ENCODE measurements at places on chromosomes 16 and 17. TPM values are rescaled to one million over a fixed set of nuclear protein-coding genes. Genes with fewer than 3 reads are reported as not detected.

The JMJD8 gene
- total RNA-seq: 36.1 TPM

DNA sequence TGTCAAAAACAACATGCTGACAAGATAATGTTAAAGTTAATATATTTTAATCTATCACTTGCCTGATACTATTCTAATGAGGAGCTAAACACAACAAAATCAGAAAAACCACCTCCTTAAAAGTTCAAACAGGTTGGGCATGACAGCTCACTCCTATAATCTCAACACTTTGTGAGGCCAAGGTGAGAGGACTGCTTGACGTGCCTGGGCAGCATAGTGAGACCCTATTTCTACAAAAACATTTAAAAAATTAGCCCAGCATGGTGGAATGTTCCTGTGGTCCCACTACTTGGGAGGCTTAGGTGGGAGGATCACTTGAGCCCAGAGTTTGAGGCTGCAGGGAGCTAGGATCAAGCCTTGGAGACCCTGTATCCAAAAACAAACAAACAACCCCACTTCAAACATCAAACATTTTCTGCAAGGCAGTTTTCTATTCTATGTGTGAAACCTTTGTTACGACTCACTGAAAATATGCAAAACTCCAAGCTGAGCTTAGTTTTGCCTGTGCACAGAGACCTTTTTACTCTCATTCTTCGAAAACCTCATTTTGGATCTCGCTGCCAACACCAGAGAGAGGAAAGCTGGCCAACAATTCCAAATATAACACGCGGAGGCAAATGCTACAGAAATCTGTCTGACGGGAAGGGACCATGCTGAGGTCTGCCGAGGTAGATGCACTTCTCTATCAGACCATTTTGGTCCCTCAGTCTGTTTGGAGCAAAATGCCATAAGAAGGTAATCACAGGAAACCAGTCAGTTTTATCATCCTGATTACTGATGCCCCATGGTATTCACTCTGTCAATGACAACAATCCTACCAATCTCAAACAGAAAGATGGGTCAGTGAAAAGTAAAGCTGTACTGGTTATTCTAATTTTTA, 6.2 kb downstream of the PHF12 start:
- no peak for DNase-seq

- no peak for DNase-seq
These were observed 4.7 kb upstream of the P2RX1 start for GRCh38 chr17:3921006-3921405.

GRCh38 chr16:11291091-11291703, 10.1 kb upstream of the PRM1 start:
- DNase-seq: no peak

DNA sequence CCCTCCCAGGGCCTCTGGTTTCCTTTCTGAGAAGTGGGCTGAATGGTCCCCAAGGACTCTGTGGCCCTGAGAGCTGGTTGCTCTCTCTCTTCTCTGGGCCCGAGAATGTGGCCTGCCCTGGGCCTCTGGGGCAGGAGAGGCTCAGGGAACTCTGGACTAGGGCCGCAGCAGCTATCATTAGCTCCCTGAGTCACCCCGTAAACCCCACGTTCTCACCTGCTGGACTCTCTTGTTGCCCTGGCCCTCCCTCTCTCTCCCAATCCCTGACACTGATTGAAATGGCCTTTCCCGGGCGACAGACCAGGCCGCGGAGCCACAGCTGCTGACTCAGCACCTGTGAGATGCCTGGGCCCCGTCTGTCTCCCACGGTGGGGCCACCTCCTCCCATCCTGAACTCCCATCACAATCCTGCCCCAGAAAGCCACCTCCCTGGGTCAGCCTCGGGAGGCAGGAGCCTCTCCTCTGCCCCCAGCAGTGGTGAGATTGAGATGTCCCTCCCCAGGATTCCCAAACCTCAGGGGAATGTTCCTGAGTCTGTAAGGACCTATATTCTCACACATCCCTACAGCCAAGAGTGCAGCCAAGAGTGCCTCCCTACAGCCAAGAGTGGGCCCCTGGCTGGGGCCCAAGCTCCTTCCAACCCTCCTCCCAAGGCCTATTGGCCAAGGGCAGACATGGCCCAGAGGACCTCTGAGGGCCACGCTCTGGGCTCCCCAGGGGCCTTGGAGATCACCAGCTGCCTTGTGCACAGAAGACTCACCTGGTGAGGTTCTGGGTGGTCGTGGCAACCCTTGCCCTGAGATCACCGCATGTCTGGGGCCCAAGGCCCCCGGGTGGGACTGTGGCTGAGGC, 470 bp downstream of the TRPV3 start:
- no peak for DNase-seq

GRCh38 chr16:27699540-27699939, 149.6 kb downstream of the KATNIP start:
- no peak for DNase-seq
